ENCODE measurements at places on chromosomes 3 and 15. TPM values are rescaled to one million over a fixed set of nuclear protein-coding genes. Genes with fewer than 3 reads are reported as not detected.
A peak's percentile ranks its signal among the peaks of the same experiment; 100 is the strongest.

The LIPC gene
- not detected for total RNA-seq

The FANCD2OS gene
- not detected for total RNA-seq

The PDHB gene
- 89.8 TPM for total RNA-seq

DNA sequence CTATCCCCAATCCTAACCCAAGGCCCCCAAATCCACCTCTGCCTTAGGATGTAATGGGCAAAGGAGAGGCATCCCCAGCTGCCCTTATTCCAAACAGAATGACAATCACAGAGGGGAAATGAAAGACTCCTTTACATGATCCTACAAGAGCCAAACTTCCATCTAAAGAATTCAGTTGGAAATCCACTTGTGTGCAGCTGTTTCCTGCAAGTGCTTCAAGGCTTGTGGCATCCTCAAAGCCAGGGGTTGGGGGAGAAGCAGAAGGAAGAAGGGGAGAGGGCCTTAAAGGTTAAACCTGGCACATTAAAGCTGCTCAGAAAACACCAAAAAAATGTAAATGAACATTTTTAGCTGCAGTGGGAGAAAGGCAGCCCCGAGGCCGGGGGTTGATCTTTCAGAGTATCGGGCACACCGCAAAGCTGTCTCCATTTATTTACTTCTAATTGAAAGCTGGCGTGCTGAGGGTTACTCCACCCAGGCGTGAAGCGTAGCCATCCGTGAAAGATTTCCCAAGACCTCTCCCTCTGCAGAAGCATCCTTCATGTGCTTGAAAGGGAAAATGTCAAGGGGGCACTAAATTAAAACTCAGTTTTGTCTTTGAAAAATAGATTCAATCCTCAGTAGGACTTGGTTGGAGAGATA lies 217.8 kb downstream of the SHQ1 start:
- H3K27me3 ChIP-seq, result no peaks in the 10 kb centered on the region
- no peak overlapping the region for H3K27ac ChIP-seq
- H3K4me3 ChIP-seq, result no peak overlapping the region
- no peak for DNase-seq

- no peak overlapping the region for H3K4me3 ChIP-seq
- no peaks in the 10 kb centered on the region for H3K36me3 ChIP-seq
- H3K4me1 ChIP-seq, result peaks cover 34% of the 10 kb centered on the region
- no peak for DNase-seq
Observed at GRCh38 chr3:120143676-120144075, 49.4 kb upstream of the GSK3B start.

DNA sequence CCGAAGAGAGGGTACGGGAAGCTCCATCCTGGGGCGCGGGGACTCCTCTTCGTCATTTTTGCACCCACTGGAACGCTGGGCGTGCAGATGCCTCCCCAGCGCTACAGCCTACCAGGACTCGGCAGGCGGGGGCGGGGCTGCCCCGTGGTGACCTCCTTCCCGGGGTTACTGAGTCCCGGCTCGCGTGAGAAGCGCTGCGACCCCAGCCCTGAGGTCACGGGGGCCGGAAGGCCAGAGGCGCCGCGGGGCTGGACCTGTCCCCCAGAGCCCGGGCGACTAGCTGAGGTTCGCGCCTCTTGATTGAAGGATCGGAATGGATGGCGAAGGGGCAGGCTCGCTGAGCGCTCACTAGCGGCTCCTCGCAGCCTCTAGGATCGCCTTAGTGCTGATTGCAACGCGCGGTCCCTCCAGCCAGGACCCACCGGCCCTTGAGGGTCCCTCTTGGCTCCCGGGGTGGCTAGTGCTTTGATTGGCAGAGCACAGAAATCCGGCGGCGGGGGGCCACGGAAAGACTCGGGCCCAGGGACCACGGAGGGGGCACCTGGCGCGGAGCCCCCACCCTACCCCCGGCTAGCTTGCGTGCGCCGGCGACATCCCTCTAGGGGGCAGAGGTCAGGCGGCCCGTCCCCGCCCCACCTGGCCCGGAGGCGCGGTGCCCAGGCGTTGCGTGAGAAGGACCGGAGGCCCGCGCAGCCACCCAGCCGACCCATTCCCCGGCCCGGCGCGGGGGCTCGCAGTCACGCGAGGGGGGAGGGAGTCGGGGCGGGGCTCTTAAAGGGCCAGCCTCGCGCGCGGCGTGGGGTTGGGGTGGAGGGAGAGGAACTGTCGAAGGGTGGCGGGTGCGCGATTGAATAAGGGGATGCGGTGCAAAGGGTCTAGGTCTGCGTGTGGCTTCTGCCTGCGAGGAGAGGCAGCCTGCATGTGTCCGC lies 781 bp upstream of the CYP1A1 start:
- H3K36me3 ChIP-seq, result no peaks in the 10 kb centered on the region
- H3K4me3 ChIP-seq, result peak overlapping the region; percentile 59
- DNase-seq, result peak; percentile 73
- H3K27ac ChIP-seq, result no peak overlapping the region
- H3K27me3 ChIP-seq, result peaks cover 47% of the 10 kb centered on the region

GRCh38 chr3:129615751-129616281 lies 9.3 kb upstream of the PLXND1 start:
- DNase-seq, result peak; percentile 60
- H3K27ac ChIP-seq, result peak overlapping the region; percentile 80
- no peaks in the 10 kb centered on the region for H3K27me3 ChIP-seq
- peaks cover 78% of the 10 kb centered on the region for H3K4me1 ChIP-seq
- H3K36me3 ChIP-seq, result no peaks in the 10 kb centered on the region

- H3K36me3 ChIP-seq, result no peaks in the 10 kb centered on the region
- no peak overlapping the region for H3K27ac ChIP-seq
- no peaks in the 10 kb centered on the region for H3K27me3 ChIP-seq
- peaks cover 35% of the 10 kb centered on the region for H3K4me1 ChIP-seq
Observed at GRCh38 chr3:42819351-42819965, 10.2 kb downstream of the ACKR2 start.

Data from suprapubic skin (tissue), 4 donors.